ENCODE measurements at places on chromosomes 2 and 18.

GRCh38 chr18:24584813-24585212, 124.4 kb downstream of the HRH4 start:
- DNase-seq = no peak

- DNase-seq = no peak
Measured at GRCh38 chr2:46818819-46819218, 96.8 kb downstream of the MCFD2 start.

- DNase-seq = no peak
Measured at GRCh38 chr2:151891566-151892194, 63.5 kb upstream of the ARL5A start.

DNA sequence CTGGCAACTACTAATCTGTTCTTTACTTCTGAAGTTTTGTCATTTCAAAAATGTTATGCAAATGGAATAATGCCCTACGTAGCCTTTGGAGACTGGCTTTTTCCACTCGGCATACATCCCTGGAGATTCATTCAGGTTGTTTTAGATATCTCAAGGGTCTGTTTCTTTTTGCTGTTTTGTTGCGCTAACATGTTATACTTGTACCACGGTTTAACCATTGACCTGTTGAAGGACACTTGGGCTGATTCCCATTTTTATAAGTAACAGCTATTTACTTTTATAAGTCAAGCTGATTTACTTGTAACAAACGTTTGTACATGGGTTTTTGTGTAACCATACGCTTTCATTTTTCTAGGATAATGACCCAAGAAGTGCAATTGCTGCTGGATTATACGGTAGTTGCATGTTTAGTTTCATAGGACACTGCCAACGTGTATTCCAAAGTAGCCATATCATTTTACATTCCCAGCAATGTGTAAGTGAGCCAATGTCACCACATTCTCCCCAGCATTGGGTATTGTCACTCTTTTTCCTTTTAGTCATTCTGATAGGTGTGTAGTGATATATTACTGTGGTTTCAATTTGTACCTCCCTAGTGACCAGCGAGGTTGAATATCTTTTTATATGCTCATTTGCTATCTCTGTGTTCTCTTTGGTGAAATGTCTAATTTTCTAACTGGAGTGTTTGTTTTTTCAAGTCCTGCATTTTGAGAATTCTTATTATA, 36.5 kb upstream of the STAT4 start:
- DNase-seq = no peak

GRCh38 chr2:163324677-163325076, 411.1 kb downstream of the FIGN start:
- DNase-seq = no peak

DNA sequence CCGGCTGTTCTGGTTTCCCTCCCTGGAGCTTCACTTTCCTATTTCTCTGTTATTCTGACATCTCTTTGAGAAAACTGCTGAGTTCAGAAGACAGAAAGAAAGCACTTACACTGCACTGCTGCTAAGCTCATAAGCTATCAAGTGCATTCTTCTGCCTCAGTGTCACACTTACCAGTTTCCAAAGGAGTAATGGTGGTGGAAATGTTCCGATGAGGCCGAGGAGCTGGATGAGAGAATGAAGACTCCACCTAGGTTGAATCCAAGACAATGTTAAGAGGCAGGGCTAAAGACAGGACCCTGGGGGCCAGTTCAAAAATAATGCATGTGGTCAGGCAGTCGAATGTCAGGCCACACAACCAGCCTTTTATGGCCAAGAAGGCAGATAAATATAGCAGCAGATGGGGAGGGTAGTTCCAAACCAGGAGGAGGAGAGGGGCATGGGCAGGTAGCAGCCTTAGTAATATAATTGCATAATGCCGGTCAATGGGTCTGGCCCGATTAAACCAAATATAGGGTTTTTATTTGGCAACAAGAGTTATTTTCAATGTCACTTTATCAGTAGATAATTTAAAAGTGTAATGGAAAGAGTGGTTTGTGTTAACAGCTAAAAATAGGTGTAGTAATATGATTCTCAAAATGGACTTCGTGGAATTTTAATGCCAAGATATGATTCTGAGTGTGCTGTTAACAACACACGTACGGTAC, at the start of gene MYOM1:
Gene MYOM1, minus strand, starts transcription at position 338 of the 705 bp plus-strand sequence. CDS start 4,745 bp downstream, outside the sequence.
- DNase-seq = no peak

DNA sequence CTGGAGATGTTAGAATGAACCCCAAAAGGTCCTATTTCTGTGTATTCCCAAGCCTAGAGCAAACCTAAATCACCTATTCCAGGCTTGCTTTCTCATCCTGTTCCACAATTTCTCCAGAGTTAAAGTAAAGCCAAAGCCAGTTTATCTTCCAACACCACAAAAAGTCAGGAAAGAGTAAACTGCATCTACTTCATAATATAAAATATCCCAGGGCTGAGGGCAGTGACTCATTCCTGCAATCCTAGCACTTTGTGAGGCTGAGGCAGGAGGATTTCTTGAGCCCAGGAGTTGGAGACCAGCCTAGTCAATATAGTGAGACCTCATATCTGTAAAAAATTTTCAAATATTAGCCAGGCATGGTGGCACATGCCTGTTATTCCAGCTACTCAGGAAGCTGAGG, 241.4 kb downstream of the CDH20 start:
- no peak for DNase-seq

- no peak for DNase-seq
Measured at GRCh38 chr18:25019086-25019860, 332.7 kb downstream of the ZNF521 start.

GRCh38 chr18:54148151-54148550, 76.3 kb downstream of the MBD2 start:
- no peak for DNase-seq

- peak; percentile 67 for DNase-seq
Measured at GRCh38 chr18:32552421-32553030, 81.8 kb upstream of the GAREM1 start.

DNA sequence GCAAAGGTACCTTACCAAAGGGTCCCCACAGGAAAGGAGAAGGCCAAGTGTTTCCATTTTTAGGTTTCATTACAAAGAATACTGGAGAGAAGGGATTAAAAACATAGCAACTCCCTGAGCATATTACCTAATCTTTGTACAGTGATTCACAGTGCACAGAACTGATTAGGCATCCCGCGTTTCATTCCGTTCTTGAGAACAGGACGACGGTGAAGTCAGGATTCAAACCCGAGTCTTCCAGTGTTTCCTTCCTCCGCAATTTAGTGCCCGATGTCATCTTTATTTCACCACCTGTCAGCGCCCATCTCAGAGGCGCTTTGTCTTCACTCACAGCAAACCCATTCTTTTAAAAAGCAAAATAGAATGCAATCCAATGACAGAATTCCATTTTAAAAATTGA, 488.5 kb downstream of the EIPR1 start:
- no peak for DNase-seq

DNA sequence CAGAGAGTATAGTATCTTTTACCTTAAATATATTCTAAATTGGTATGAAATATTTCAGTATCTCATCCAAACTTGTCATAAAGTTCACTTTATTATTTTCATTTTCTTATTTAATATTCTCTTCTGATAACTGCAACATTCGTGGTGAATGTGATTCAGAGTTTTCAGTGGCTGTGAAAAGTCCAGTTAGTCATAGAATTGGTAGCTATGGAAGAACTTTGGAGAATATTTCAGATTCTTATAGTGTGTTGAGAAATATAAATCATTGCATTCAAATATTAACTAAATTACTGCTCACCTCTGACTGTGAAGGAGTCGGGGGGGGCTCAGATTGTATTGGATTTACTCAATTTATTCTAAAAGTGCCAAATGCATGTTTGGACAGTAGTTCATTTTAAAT, 178.6 kb upstream of the VWC2L start:
- no peak for DNase-seq

GRCh38 chr2:204796581-204796980, 251.3 kb downstream of the PARD3B start:
- DNase-seq = no peak

- DNase-seq = no peak
Measured at GRCh38 chr2:131058920-131059319, 34.3 kb downstream of the FAM168B start.
